ENCODE measurements at places on chromosomes 6 and 20.
A peak's percentile ranks its signal among the peaks of the same experiment; 100 is the strongest.

GRCh38 chr6:156595476-156595875 lies 181.7 kb upstream of the ARID1B start:
- no peak for DNase-seq

DNA sequence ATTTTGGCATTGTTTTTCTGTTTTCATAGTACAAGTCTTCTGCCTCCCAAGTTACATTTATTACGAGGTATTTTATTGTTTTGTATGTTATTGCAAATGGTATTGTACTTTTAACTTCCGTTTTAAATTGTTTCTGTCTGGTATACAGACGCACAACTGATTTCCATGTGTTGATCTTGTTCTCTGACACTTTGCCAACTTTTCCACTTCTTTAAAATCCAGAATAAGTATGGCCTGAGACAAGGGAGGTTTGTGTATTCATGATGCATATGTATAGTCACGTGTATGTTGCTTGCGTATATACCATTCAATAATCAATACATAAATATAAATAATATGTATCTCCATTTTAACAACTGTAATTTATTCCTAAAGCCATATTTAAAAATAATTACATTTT lies 41.2 kb downstream of the THBS2 start:
- DNase-seq, result no peak

- peak; percentile 66 for DNase-seq
Observed at GRCh38 chr20:62804627-62805154, at the start of gene OGFR. TSS of gene OGFR (plus strand) at chr20:62804835. CDS start at chr20:62804860, 25 bp downstream.

GRCh38 chr6:118281291-118281690 lies 266.8 kb upstream of the PLN start:
- no peak for DNase-seq

DNA sequence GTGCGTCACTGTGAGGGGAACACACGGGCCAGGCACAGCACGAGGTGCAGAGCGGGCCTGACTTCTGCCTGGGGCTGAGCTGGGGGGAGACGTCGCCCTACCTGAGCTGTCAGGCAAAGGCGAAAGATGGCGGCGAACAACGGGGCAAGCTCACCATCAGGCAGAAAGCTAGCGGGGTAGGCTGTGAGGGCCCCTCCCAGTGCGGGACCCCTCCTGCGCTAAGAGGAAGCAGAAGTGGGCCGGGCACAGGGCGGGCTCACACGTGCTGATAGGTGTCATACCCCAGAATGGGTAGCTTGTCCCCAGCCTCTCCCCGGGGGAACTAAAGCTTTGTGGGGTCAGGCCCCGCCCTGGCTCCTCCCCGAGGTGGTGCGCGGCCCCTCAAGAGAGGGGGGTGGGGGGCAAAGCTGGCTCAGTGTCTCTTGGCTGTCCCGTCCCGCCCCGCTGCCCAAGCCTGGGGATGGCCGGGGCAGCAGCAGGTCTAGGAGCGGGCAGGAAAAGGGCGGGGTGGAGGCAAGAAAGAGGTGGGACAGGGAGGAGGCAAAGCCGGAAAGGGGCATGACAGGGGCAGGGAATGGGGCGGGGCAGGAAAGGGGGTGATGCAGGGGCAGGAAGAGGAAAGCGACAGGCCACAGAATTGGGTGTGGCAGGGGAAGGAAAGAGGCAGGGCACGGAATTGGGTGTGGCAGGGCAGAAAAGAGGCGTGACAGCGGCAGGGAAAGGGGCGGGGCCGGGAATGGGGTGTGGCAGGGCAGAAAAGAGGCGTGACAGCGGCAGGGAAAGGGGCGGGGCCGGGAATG lies 14.7 kb downstream of the UCKL1 start:
- DNase-seq, result no peak

DNA sequence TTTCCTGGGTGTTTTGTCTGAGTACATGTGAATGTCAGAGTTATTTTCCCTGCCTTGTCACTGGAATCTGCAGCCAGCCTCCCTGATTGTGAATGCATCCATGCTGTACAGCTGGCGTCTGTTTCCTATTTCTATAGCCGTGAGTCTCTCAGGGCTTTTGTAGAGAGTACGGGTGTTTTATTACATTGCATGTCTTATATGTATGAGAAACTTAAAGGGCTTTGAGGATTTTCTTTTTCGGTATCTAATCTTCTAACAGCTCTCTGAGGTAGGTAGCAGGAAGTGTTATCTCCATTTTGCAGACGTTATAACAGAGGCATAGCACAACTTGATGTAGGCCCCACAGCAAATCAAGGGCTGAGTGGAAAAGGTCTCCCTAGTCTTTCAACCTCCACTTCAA lies 272.9 kb downstream of the PRL start:
- DNase-seq, result no peak

DNA sequence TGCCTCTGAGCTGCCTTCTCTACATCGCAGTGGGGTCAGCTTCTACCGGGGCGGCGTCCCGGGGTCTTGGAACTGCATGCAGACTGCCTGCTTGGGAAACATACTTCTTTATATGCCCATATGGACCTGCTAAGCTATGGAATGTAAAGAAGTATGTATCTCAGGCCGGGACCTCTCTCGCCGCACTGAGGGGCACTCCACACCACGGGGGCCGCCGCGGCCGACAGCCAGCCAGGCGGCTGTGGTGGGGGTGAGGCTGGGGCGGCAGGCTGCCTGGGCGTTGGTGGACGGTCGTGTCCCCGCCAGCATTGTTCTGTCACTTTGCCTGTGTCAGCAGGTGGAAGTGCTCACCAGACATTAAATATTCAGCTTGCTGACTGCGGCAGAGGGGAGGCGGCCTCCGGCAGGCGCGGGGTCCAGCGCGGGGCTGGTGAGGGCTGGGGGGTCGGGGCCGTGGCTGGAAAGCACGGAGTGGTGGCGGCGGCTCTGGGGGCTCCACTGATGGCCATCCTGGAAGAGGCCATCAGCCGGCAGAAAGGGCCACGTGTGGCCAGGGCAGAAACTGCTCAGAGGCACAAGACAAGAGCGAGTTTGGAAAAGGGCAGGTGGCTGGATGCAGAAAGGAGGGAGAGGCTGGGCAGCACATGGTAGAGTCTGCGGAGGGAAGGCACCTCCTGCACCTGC lies 78.6 kb upstream of the GATA5 start:
- no peak for DNase-seq

DNA sequence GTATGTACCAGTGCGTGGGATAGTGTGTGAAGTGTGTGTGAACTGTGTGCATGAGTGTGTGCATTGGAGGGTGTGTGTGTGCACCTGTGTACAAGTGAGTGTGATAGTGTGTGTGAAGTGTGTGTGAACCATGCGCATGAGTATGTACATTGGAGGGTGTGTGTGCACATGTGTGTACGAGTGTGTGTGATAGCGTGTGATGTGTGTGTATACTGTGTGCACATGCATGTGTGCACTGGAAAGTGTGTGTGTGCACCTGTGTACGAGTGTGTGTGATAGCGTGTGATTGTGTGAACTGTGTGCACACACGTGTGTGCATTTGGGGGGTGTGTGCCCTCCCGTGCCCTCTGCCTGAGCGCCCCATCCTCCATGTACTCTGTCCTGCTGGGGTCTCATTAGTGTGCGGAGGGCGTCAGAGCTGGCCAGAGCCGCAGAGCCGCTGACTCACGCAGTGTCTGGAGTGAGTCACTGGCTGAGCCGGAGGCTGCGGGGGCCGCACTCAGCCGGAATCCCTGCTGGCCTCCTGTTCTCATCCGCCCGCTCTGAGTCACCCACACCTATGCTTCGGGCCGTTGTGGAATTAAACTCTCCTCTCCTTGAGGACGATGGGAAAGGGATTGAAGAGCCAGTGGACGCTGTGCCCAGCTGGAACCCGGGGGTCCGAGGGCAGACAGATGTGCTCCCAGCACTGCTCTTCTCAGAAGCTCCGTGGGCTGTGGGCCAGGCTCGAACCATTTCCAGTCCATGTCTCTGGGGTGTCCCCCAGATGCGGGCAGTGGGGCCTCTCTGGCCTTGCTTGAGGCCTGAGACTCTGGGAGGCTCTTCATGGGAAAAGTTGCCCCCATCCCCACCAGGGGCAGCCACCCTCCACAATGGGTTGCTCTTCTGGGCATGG lies 27.3 kb upstream of the STX16 start:
- peak; percentile 56 for DNase-seq

- DNase-seq, result no peak
Observed at GRCh38 chr6:14286144-14286543, 168.6 kb downstream of the CD83 start.

DNA sequence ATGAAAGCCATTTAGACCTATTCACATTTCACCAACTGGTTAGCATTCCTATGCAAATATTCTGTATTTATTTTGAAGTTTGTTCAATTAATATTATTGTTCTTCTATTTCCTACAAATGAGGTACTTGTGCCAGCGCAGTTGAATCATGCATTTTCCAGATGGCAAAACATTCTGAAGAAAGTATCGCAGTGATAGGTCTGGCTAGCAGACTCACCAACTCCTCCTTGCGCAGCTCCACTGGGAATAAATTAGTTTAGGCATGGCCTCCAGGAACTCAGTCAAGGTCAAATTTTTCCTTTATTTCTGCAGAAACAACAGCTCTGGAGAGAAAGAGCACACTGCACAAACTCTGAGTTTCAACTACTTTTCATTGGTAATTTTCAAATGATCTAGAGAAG lies 437.7 kb downstream of the COL12A1 start:
- peak; percentile 13 for DNase-seq

DNA sequence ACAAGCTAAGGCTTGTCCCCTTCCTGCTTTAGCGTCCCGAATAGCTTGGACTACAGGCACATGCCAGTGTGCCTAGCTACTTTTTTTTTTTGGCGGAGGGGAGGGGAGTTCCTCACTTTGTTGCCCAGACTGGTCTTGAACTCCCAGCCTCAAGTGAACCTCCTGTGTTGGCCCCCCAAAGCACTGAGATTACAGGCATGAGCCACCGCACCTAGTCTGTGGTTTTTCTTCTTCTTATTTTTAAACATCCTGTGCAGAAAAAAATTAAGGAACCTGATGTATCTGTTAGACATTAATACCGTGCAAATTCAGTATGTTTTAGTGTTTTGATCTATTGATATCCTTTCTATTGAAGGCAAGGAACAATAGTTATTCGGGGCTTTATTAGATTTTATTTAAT lies 25.7 kb downstream of the HIVEP1 start:
- no peak for DNase-seq

GRCh38 chr6:136763716-136764516 lies 28.4 kb downstream of the MAP3K5 start:
- DNase-seq, result no peak

DNA sequence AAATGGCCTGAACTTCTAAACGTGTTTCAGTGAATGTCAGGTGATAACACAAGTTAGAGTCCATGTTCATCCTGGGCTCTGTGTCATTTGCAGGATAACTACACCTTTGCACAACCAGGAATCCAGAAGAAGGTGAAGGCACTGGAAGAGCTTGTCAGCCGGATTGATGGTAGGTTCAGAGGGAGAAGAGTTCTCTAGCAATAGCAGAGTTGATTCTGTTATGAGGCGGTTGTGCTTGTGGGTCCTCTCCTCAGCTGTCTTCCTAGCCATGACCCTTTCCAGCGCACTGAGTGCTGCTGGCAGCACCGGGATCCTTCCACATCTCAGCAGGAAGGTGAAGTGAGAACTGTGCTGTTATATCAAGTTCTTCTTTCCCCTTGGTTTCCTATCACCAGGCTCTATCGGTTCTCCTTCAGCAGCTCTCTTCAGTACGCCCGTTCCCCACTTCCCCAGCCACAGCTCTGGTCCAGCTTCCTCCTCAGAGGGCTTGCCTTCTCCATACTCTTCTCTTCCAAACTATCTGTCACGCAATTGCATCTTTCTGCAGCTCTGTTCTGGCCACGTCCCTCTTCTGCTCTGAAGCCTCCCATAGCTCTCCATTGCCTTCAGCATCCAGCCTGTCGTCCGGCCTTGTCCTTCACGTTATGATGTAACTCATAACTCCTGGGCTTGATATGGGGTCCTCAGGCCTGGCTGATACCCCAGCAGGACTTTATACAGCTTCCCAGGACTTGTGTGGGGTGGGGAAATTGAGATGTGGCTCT lies 39.9 kb upstream of the RNF8 start:
- DNase-seq, result no peak

- no peak for DNase-seq
Observed at GRCh38 chr6:46689657-46690056, 2.0 kb downstream of the TDRD6 start.

DNA sequence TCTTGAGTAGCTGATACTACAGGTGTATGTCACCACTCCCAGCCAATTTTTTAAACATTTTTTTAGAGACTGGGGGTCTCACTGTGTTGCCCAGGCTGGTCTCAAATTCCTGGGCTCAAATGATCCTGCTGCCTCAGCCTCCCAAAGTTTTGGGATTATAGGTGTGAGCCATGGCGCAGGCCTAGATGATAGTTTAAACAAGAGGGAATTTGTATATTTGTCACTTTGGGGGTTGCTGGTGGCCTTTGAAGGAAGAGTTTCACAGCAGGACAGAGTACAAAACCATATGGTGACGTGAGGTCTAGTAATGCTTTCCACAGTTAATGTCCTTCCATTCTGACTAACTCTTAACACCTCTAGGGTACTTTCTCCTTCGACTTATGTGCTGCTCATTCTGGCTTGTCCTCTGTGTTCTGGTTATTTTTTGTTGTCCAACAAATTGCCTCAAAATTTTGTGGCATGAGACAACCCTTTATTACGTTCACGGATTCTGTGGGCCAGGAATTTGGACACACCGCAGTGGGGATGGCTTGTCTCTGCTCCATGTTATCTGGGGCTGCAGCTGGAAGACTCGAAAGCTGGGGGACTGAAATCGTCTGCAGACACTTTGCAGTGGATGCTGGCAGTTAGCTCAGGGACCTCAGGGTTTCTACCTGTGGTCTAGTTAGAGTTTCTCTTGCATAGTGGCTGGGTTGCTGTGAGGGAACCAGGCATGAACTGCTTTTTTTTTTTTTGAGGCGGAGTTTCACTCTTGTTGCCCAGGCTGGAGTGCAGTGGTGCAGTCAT lies 23.0 kb upstream of the IER3 start:
- no peak for DNase-seq

GRCh38 chr6:134882426-134883038 lies 67.4 kb downstream of the ALDH8A1 start:
- DNase-seq, result peak; percentile 81

DNA sequence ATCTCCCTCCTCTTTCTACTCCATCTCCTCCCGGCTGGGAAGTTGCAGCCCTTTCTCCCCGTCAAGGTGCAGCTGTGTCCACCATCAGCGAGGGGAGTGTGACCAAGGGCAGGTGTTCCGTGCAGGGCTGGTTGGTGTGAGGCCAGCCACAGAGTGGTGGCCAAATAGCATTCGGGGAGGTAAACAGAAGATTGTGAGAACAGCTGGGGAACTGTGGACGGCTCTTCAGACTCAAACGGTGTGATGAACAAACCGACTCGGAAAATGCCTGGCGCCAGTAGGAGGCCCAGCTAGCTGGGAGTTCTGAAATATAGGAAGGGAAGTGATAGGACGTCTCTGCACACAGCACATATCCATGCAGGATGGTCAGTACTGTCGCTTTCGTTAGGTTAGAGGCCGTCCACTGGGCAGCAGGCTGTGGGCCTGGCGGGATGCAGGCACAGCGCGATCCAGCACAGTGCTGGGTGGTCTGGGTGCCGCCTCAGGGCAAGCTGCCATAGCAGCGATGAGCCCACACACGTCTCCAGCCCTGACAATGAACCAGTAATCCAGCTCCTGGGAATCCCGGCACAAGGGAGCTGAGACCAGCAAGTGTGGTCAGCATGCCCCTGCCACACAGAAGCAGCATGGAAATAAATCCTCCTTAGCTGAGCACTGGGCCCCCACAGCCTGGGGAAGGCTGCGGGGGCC lies 258.1 kb downstream of the TAF4 start:
- no peak for DNase-seq

Data from Ammon's horn (tissue), 1 donor.